ENCODE measurements at places on chromosomes 1 and 21.

GRCh38 chr1:198967566-198967965, 328.7 kb downstream of the PTPRC start:
- no peak for DNase-seq

DNA sequence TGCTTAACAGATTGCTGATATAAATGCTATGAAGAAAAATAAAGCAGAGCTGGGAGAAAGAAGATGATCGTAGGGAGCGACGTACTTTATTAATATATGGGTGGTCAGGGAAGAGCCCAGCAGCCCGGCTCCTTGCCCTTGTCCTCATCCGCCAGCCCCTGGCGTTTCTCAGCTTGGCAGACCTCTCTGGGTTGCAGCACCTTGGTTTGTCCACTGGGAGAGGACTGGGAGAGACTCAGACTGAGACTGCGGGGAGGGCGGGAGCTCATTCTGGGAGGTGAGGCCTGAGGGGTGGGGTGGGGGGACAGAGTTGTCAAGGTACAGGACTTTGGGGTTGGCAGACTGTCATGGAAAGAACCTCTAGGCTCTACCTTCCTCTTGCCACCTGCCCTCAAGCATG, 3.3 kb upstream of the S100A3 start:
- DNase-seq: no peak

- no peak for DNase-seq
Measured at GRCh38 chr21:45162115-45162514, 87.7 kb downstream of the ADARB1 start.

DNA sequence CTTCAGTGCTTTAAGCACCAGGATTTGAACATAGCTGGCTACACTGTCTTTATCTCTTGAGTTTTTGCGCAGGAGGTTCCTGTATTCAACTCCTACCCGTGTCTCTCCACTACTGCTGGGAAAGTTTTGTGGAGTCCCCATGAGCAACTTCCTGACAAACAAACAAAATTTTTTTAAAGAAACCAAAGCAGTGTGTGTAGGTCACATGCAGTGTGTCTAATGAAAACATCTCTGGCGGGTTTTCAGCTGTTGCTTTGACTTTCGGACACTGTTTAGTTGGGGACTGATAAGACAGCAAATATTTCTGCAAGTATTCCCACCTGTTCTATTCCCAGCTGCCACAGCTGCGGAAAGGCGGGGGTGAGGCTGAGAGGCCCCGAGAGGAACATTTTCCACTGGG, 2.0 kb downstream of the PSEN2 start:
- no peak for DNase-seq

- no peak for DNase-seq
Measured at GRCh38 chr21:42047821-42048613, 23.1 kb upstream of the UMODL1 start.

- no peak for DNase-seq
Measured at GRCh38 chr21:38920631-38921398, 115.1 kb downstream of the ETS2 start.

- no peak for DNase-seq
Measured at GRCh38 chr1:22810378-22810777, 99.7 kb downstream of the EPHB2 start.

- no peak for DNase-seq
Measured at GRCh38 chr1:177256153-177257075, 85.7 kb downstream of the BRINP2 start.

DNA sequence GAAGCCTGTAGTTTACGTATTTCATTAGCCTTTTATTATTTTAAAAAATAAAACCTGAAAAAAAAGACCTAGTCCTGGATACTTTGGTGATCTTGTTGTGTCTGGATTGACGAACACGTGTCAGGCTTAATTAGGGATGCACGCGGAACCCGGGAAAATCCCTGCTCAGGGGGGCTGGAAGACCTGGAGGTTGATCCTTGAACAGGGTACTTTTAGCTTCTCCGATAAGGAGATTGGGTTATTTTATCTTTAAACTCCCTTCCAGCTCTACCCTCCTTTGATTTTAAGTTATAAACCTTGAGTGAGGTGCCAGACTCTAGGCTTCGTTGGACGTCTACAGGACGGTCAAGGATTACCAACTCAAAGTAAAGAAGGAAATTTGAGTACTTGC, 552 bp upstream of the ZNF691 start:
- DNase-seq: no peak

DNA sequence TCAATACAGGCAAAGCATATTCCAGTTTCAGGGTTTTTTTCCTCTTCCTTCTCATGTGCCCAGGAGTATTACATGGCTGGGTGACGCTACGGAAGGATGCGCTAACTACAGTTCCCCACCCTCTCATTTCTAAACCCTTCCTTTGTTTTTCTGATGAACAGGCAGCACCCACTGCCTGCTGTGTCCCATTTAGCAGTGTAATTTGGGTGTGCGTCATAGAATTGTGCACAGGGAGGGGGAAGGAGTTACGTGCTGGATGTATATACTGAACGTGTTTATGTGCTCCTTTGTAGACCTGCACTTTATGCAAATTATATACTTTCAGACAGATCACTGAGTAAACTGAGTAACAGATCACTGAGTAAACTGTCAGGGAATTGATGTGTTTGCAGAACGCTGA, 44.5 kb downstream of the ELAPOR1 start:
- DNase-seq: no peak

- DNase-seq: no peak
Measured at GRCh38 chr1:64909031-64909430, 57.3 kb downstream of the JAK1 start.

DNA sequence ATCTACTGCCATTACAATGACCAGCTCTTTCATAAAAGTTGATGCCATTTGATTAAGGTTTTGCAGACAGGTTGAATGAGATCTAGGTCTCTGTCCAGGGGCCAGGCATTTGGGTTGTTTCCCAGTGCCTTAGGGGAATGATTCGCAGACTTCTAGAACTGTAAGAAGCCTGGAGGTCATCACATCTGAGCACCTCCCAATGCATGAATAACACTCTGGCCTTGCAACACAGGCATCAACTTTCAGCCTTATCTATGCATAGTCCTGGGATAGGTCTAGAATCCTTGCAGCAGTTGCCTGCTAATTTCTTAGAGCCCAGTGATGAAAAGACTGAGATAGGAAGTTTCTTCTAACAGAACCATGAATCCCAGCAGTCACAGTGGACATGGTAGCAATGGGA, 44.8 kb upstream of the KCND3 start:
- no peak for DNase-seq
